ENCODE measurements at places on chromosomes 7 and 10.

- no peak for DNase-seq
Measured at GRCh38 chr7:66542049-66542448, 86.6 kb upstream of the KCTD7 start.

DNA sequence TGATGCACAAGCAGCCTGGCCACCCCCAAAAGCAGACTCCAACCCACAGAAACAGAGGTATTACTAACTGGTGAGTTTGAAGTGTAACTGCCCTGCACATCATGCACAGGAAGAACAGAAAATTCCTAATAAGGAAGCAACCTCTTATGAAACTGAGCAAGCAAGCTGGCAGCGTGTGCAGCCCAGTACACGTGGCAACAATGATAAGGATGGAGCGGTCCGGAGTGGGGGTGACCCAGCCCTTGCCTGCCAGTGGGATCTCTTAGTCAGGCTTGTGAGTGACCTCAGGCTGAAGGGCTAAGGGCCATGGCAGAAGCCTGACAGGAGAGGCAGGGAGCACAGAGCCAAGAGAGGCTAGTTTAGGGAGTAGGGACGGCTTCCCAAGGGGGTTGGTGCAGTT is 22.1 kb upstream of the AOAH start:
- peak; percentile 79 for DNase-seq

DNA sequence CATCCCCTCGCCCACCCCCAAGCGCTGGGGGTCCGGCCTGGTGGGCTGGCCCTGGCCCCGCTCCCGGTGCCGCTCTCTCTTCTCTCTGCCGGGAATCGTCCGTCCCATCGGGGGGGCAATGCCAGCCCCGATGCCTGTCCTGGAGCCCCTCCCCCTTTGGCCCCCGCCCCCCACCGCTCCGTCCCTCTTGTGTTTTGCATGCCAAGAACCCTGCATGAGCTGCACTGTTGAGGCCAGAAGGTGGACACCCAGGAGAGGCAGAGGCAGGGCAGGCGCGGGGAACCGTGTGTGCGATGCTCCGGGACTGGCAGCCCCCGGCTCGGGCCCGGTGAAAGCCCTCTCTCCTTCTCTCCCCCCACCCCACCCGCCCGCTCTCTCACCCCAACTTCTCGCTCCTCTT is 22.1 kb upstream of the HSPB1 start:
- no peak for DNase-seq

DNA sequence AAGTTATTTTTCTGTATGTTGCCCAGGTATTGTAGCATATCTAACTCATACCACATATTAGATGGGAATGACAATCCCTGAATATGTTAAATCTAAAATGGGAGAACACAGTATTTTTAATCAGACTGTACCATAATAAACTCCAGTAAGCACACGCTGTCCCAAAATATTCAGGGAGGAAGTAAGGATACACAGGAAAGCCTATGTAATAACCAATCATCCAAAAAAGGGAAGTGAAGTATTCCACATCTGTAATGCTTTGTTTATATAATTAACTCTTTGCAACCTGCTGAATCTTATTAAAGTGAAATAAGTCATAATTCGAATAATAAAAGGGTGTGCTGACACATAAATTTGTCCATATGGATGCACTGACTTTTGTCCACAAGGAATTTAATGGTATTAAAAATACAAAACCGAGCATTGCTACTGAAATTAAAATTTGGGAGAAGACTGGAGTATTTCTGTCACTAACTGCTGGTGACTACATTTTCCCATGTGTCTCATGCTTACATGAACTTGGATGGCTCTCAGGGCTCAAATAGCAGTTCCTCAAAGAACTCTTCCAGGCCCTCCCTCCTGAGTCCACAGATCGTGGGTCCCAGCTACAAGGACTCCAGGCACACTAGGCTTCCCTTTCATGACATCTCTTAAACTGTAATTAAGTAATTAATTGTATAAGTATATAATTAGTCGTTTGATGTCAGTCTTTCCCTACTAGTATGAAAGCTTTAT is 120.6 kb downstream of the NEBL start:
- DNase-seq = no peak

GRCh38 chr10:83603708-83604107 is 535.6 kb upstream of the GHITM start:
- DNase-seq = peak; percentile 31
